Thymus (tissue), 14 donors: ENCODE measurements at places on chromosomes 16 and 17. TPM values are rescaled to one million over a fixed set of nuclear protein-coding genes. Genes with fewer than 3 reads are reported as not detected.
A peak's percentile ranks its signal among the peaks of the same experiment; 100 is the strongest.

GRCh38 chr17:80030730-80031410 lies 4.8 kb downstream of the TBC1D16 start:
- DNase-seq: no peak

- DNase-seq: no peak
These were observed 4.2 kb downstream of the CCDC42 start for GRCh38 chr17:8740486-8740885.

Gene MARVELD3
- polyA plus RNA-seq: 3.1 TPM

DNA sequence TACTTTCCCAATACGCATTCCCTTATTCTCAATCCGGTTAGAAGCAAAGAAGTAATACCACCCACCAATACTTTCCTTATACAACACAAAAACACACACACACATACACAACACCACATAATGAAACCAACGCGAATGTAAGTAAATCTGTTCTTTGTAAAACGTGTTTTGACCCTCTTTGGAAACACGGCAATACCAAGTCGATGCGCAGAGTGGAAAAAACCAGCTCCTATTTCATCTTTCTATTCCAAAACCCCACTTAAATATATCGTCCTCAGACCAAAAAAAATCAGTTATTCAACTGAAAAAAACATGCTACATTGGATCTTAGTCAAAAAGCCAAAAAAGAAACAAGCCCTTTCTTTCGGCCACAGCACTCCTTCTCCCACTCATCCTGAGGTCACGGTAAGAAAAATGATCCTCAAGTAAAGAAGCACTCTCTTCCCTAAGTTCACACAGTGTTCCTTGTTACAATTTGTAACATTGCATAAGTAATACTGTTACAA lies 31.0 kb upstream of the ARL4D start:
- no peak for DNase-seq

- DNase-seq: no peak
These were observed 79.5 kb downstream of the RTN4RL1 start for GRCh38 chr17:1945621-1946020.

- DNase-seq: no peak
These were observed 450.3 kb upstream of the PSMD7 start for GRCh38 chr16:73846356-73846755.

- DNase-seq: no peak
These were observed 270.7 kb upstream of the SOX9 start for GRCh38 chr17:71849783-71850768.

Gene PGAP6
- 47.4 TPM for polyA plus RNA-seq

- no peak for DNase-seq
These were observed 2.6 kb downstream of the MYL11 start for GRCh38 chr16:30377050-30377811.

Gene GAA
- 56.4 TPM for polyA plus RNA-seq

- DNase-seq: no peak
These were observed 14.6 kb downstream of the SPNS3 start for GRCh38 chr17:4448197-4448980.

Gene CHD9NB
- 0.84 TPM for polyA plus RNA-seq

Gene NAT9
- 31.1 TPM for polyA plus RNA-seq

DNA sequence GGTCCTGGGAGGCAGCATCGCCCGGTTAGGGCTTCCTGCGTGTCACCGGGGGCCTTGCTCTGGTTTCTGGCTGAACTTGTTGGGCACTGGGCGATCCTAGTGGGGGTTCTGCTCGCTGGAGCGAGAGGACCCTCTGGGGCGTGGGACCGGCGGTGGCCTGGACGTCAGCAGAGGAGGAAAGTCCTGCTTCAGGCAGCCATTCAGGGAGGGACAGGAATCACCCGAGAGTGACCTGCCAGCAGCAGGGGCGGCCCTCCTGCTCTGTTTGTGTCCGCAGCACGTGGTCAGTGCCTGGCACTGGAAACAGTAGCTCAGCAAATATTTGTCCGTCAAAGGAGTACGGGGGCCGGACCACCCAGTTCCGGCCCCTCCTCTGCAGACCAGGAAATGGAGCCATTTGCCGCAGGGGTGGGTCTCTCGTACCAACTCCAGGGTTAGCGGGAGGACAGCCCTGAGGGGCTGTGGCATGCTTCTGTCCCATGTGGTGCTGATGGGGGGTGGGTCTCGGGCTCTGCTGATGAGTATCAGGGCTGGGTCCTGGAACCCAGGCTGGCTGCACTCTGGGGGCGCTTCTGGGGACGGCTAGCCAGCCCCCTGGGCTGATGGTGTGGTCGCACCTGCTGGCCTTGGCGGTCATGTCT lies 48.3 kb downstream of the BAIAP2 start:
- no peak for DNase-seq

DNA sequence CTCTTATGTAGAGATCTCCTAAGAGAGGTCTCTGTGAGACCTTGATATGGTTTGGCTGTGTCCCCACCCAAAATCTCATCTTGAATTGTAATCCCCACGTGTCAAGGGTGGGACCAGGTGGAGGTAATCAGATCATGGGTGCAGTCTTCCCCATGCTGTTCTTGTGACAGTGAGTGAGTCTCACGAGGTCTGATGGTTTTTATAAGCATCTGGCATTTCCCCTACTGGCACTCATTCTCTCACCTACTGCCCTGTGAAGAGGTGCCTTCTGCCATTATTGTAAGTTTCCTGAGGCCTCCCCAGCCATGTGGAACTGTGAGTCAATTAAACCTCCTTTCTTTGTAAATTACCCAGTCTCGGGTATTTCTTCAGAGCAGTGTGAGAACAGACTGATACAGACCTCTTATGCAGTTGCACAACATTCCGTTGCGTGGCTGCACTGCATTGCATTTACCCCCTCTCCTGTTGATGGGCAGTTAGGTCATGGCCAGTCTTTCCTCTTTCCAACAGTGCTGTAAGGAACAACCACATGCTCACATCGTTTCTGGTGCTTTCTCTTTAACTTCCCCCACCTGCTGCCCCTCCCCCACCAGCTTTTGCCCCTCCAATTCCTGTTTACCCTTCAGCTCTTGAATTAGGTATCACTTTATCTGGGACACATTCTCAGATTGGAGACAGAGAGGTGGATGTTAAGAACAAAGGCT lies 43.6 kb upstream of the MED9 start:
- peak; percentile 66 for DNase-seq
